ENCODE measurements at places on chromosomes 1 and 21.
A peak's percentile ranks its signal among the peaks of the same experiment; 100 is the strongest.

- DNase-seq: no peak
Measured at GRCh38 chr1:170604065-170604464, 59.9 kb upstream of the PRRX1 start.

DNA sequence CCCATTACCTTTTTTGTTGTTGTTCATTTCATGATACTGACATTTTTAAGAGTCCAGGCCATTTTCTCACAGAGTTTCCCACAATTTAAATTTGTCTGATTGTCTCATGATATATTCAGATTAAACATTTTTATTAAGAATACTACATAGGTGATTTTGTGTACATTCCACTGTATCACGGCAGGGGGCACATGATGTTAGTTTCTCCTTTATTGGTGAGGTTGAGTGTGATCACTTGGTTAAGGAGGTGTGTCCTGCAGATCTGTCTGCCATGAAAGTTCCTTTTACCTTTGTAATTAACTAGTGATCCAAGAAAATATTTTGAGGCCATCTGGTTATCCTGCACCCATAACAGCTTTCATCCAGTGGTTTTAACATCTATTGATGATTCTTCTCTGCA is 11.8 kb downstream of the RTCA start:
- DNase-seq: no peak

DNA sequence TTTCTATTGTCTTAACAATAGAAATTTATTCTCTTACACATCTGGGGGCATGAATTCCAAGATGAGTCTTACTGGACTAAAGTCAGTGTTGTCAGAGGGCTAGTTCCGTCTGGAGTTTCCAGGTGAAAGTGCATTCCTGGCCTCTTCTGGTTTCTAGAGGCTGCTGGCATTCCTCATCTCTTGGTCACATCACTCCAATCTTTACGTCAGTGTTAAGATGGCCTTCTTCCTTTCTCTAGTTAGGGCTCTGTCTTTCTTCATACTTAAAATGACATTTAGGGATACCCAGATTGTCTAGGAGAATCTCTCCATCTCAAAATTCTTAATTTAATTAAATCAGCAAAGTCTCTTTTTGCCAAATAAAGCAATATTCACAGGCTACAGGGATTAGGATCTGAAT is 13.3 kb upstream of the PDC start:
- DNase-seq: no peak

DNA sequence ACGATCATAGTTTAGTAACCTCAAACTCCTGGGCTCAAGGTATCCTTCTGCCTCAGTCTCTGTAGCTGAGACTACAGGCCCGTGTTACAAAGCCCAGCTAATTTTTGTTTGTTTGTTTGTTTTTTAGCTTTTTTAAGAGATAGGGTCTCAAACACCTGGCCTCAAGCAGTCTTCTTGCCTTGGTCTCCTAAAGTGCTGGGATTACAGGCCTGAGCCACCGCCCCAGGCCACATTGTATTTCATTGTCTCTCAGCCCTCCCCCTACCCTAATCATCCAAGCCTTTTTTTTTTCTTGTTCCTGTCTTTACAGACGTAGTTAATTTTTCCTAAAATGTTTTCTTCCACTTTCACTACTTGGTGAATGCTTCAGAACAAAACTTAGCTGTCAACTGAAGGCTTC is 5.4 kb downstream of the CDC7 start:
- DNase-seq: no peak

- no peak for DNase-seq
Measured at GRCh38 chr1:50702395-50702794, 257.7 kb downstream of the FAF1 start.

GRCh38 chr1:13808729-13809131 is 108.7 kb downstream of the PRDM2 start:
- peak; percentile 17 for DNase-seq

- no peak for DNase-seq
Measured at GRCh38 chr1:36369061-36369861, 16.5 kb downstream of the STK40 start.

- no peak for DNase-seq
Measured at GRCh38 chr1:239811211-239811885, 280.3 kb upstream of the FMN2 start.

DNA sequence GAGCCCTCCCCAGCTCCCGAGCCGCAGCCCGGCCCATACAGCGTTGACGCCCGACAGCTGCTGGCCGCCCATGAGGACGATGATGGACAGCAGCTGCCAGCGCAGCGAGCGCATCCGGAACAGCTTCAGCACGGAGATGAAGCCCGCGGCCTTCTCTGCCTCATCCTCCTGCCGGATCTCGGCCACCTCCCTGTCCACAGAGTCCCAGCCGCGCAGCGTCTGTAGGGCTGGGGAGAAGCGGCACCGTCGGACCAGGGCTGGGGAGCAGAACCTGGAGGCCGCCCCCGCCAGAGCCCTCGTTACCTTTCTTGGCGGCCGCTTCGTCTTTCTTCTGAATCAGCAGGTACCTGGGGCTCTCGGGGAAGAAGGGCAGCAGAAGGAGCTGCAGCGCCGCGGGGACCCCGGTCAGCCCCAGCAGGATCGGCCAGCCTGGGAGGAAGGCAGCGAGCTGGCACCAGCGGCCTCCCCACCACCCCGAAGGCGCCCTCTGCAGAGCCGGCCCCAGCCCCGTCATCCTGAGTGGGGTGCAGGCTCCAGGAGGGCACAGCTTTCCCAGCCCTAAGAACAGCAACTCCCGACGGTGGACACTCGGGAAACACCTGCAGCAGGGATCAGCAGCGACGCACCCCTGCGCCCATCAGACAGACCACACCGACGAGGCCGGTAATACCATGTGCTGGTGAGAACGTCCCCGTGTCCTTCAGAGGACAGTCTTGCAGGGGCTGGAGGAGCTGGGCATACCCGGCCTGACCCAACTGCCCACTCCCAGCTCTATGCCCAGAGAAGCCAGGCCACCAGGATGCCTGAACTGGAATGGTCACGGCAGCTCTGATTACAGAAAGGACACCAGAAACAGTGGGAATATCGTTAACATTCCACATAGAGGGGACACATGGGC is 13.8 kb upstream of the SLC2A7 start:
- DNase-seq: no peak

GRCh38 chr1:234697015-234697414 is 87.0 kb upstream of the IRF2BP2 start:
- DNase-seq: no peak

- no peak for DNase-seq
Measured at GRCh38 chr1:23638188-23638619, 53.4 kb upstream of the RPL11 start.

DNA sequence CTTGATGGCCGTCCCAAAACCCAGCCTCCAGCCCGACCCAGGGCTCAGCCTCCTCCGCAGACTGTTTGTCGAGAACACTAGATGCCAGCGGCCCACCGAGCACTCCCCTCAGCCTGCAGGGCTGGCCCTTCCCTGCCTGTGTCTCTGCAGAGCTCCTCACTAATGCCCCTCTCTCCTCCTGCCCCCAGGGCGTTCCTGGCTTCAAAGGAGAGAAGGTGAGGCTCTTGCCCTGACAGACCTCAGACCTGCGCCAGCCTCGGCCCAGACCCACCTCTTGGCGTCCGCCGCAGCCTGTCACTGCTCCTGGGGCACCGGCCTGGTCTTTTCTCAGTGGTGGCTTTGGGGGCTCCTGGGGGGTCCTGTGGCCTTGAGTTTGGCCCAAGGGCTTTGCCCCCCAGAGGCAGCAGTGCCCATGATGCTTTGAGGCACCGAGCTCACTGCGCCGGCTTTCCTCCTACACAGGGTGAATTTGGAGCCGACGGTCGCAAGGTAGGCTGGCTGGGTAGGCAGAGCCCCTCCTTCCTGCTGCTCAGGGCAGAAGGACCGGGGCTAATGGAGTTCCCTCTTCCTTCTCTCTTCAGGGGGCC is 18.4 kb downstream of the COL6A2 start:
- no peak for DNase-seq

GRCh38 chr1:16076031-16076864 is 2.8 kb upstream of the FAM131C start:
- peak; percentile 61 for DNase-seq

DNA sequence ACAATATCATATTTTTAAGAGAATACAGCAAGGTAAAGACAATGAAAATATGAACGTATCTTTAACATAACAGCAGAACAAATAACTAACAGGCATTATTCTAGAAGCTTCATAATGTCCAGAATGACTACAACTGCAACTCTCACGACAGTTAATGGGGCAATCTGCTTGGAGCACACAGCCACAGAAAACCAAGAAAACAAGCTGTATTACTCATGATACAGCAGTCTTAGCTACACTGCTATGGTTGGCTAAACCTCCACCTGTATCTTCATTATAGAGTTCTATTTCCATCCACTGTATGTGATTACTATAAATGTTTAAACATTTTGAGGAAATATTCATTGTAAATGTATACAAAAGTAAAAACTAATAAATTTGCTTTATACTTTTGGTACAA is 139.9 kb downstream of the DPYD start:
- DNase-seq: no peak

GRCh38 chr1:73998348-73998959 is 199.5 kb downstream of the LRRIQ3 start:
- peak; percentile 9 for DNase-seq

DNA sequence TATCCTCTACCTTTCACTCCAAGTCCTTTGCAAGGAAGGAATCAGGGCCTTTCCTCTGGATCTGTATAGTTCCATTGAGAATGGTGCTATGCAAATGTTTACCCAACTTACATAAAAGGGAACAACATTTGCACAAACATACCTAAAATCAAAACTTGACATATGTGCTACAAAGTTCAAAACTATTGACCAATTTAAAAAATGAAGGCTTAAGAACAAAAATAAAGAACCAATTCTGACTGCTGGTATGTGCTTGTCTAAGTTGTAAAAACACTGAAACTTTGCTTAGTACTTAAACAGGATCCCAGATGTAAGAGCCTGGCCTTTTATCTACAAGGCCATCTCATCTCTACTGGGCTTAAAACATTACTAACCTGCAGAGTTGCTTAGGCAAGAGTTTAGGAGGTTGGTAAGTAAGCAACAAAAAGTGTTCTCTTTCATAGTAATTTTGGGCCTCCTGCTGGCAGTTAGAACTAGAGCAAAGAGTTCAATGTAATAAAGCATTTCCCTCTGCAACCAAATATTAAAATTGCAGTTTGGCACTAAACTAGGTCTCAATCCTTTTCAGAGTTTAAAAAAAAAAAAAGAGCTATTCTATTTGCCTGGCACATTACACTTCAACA is 2.0 kb downstream of the SCMH1 start:
- DNase-seq: no peak

DNA sequence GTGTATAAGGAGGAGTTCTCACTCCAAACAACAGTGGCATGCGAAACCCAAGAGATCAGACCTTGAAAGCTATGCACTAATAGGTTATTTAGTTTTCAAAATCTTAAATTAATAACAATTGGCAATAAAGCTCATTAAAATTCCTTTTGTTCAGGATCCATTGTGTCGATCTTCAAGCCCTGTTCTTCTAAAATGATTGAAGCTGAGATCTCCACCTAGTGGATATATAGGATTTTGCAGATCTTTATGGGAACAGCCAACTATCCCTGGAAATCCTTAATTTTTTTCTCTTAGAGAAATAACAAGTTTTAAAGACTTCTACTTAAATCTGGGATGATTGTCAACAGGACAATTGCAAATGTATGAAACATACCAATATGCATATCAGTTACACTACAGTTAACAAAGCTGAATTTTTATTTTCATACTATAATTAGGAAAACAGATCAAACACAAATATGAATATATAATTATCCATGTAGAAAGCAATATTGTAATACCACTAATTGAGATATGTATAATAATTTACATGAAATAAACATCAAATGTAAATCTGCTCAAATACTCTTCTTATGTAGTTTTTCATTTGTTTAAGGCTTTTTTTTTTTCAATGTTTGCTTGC is 43.3 kb downstream of the LRRC53 start:
- DNase-seq: peak; percentile 10

- DNase-seq: no peak
Measured at GRCh38 chr1:44655609-44656008, 18.7 kb downstream of the TMEM53 start.

- no peak for DNase-seq
Measured at GRCh38 chr1:161374373-161374772, 6.7 kb upstream of the CFAP126 start.

GRCh38 chr1:16139473-16139962 is 16.4 kb downstream of the EPHA2 start:
- peak; percentile 56 for DNase-seq
